ENCODE measurements at places on chromosomes 11 and 22. TPM values are rescaled to one million over a fixed set of nuclear protein-coding genes. Genes with fewer than 3 reads are reported as not detected.

GRCh38 chr11:10568486-10568941, at the start of gene LYVE1:
LYVE1 (minus strand) TSS chr11:10568665; CDS start chr11:10568532, 133 bp downstream.
- no peak for DNase-seq

GRCh38 chr11:57001674-57002401, 13.1 kb downstream of the OR5AK2 start:
- no peak for DNase-seq

GRCh38 chr11:61725781-61726231, 26.6 kb upstream of the MYRF start:
- DNase-seq: no peak

- DNase-seq: no peak
Measured at GRCh38 chr11:117663414-117663813, 133.6 kb downstream of the DSCAML1 start.

GRCh38 chr11:2094354-2095197, 44.6 kb downstream of the IGF2 start:
- DNase-seq: no peak

DNA sequence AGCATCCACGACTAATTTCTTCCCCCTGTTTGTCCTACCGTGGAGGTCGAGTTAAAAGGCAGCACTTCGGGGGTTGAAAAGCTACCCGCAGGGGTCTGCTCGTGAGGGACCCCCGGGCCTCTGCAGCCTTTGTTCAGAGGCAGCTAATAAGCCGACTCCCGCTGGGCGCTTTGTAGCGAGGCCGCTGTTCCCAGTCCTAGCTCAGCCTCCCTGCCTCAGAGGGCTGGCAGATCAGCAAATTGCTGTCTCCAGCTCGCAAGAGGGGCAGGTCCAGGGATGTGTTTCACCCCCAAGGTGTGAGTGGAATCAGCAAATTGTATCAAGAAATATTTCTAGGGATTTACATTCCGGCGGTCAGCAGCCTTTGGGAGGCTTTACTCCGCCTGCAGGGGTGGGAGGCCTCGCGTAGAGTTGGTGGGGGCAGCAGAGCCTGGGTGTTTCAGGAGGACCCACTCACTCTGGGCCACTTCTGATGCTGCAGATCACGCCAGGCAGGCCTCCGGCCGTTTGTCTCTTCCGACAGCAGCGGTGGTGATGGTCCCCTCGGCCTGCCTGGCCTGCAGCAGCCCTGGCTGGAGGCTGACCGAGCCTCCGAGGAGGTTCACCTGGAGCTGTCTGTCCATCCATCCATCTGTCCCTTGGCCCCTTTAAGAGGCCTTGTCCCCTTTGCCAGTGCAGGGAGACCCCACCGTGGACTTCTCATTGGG, 21.6 kb upstream of the KCNQ1OT1 start:
- no peak for DNase-seq

GRCh38 chr11:43124272-43124935, 187.4 kb upstream of the API5 start:
- DNase-seq: no peak

DNA sequence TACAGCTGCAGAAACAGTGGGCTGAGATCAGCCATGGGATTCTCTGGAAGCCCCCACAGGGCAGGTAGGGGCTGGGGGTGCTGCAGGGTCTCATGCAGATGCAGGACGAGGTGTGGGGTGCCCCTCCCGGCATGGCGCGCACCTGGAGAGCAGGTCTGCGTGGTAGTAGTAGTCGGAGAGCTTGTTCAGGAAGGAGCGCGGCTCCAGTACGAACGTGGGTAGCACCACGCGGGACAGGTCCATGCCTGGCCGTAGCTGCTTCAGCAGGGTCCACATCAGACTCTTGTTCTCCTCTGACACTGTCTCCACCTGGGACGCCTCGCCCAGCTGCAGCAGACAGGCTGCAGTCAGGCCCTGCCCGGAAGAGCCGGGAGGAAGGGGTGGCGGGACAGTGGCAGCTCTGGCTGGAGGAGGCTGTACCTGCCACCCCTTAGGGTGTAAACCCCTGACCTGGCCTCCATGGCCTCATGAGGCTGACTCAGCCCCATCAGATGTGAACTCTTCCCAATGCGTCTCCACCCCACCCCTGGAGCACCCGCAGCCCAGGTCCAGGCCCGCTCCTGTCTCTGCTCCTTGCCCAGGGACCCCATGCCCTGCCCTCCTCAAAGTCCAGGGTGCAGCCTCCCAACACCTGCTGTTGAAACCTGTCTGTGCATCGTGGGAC, 47.0 kb upstream of the CARS1 start:
- no peak for DNase-seq

BDNF gene
- polyA plus RNA-seq: 0.30 TPM

SAA4 gene
- polyA plus RNA-seq: not detected

Data from right lung (tissue), 10 donors.